Myometrial cell (primary cell): ENCODE measurements at places on chromosomes 3 and 15. TPM values are rescaled to one million over a fixed set of nuclear protein-coding genes. Genes with fewer than 3 reads are reported as not detected.

Gene TGM5
- total RNA-seq, result not detected in 2 replicates

Gene KBTBD12
- total RNA-seq, result not detected in 2 replicates

Gene WDR93
- 1.2 TPM in 1 of 2 replicates, not detected in the other for total RNA-seq

Gene SHC4
- total RNA-seq, result 1.9 and 2.9 TPM in 2 replicates

Gene ITIH1
- total RNA-seq, result not detected in 2 replicates

Gene VGLL4
- total RNA-seq, result 7.8 and 11.9 TPM in 2 replicates

Gene ISL2
- under 0.01 and 1.7 TPM in 2 replicates for total RNA-seq

Gene SLC28A1
- not detected in 2 replicates for total RNA-seq

Gene ATP2B2
- not detected in 2 replicates for total RNA-seq

Gene PARL
- 42.7 and 47.3 TPM in 2 replicates for total RNA-seq

Gene RASGRP1
- 1.2 and 4.1 TPM in 2 replicates for total RNA-seq

Gene CHRNA3
- not detected in 2 replicates for total RNA-seq

Gene BMF
- total RNA-seq, result 0.35 TPM in 1 of 2 replicates, not detected in the other

Gene GPR171
- total RNA-seq, result not detected in 2 replicates

Gene MOBP
- not detected in 2 replicates for total RNA-seq

Gene EPHB1
- under 0.01 TPM in 1 of 2 replicates, not detected in the other for total RNA-seq

Gene DLEC1
- total RNA-seq, result 0.18 TPM in 1 of 2 replicates, not detected in the other

Gene SLC9C1
- total RNA-seq, result not detected in 2 replicates

Gene DUOX2
- total RNA-seq, result not detected in 2 replicates

Gene KLF15
- 4.6 and 7.1 TPM in 2 replicates for total RNA-seq

Gene ESYT3
- total RNA-seq, result under 0.01 and 0.58 TPM in 2 replicates

Gene FSIP1
- total RNA-seq, result 1.4 and 1.6 TPM in 2 replicates

Gene GOLGA8R
- total RNA-seq, result 0.18 and 1.2 TPM in 2 replicates

Gene PP2D1
- not detected in 2 replicates for total RNA-seq

Gene SLC35A5
- total RNA-seq, result 20.2 and 38.3 TPM in 2 replicates

Gene GNAT1
- not detected in 2 replicates for total RNA-seq

Gene LRRC28
- total RNA-seq, result 28.0 and 43.5 TPM in 2 replicates

Gene TGM4
- total RNA-seq, result under 0.01 TPM in 1 of 2 replicates, not detected in the other

Gene HCLS1
- total RNA-seq, result 2.3 and 3.7 TPM in 2 replicates

Gene GOLGA8J
- not detected in 2 replicates for total RNA-seq

Gene FETUB
- not detected in 2 replicates for total RNA-seq

Gene CLRN1
- total RNA-seq, result not detected in 2 replicates

Gene RAB5A
- 46.1 and 55.1 TPM in 2 replicates for total RNA-seq

Gene GASK1A
- total RNA-seq, result 0.58 and 1.1 TPM in 2 replicates

Gene PLSCR2
- 0.18 TPM in 1 of 2 replicates, not detected in the other for total RNA-seq

Gene MNS1
- 3.2 and 3.7 TPM in 2 replicates for total RNA-seq

Gene RTP1
- total RNA-seq, result not detected in 2 replicates

Gene LRRC2
- total RNA-seq, result 0.18 TPM in 1 of 2 replicates, not detected in the other

Gene FMN1
- total RNA-seq, result 1.2 TPM in 2 replicates

Gene SH2D7
- not detected in 2 replicates for total RNA-seq

Gene MYLK
- 180 and 215 TPM in 2 replicates for total RNA-seq

Gene GLDN
- 0.29 and 0.53 TPM in 2 replicates for total RNA-seq

Gene SKOR1
- under 0.01 TPM in 1 of 2 replicates, not detected in the other for total RNA-seq

Gene COLQ
- 1.1 and 9.8 TPM in 2 replicates for total RNA-seq
